Stimulated activated CD4-positive, alpha-beta T cell treated with anti-CD3 and anti-CD28 coated beads, Interleukin-1b, Interleukin-23, amount 100 ng/mL, for 1 hour (primary cell): ENCODE measurements at places on chromosomes 4 and X.

- DNase-seq = no peak
These were observed 6.0 kb downstream of the GNPDA2 start for GRCh38 chr4:44720371-44720770.

DNA sequence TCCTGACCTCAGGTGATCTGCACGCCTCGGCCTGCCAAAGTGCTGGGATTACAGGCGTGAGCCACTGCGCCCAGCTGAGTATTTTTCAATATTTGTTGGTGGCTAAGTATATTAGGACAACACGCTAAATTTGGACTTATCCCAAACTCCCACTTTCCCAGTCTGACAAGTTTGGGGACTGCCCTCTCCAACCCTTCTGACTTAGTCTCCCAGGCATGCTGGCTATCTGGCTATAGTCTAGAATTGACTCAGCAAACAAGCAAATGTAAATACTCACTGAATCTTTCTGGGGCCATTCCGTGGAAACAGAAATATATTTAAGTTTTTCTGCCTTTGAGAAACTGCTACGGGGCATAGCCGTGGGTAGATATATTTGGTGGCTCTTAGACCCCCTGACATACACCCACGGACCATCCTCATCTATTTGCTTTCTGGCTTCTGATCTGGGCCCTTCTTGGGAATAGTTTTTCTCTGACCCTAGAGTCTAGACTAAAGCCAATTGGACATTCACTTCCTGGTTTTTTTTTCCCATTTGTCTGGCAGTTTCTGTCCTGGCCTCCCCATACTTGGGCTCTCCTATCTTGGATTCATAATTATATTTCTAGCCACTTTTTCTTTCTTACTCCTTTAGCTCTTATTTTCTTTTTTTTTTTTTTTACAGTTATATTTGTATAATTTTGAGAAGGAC is 11.3 kb upstream of the DOCK11 start:
- no peak for DNase-seq

GRCh38 chrX:51215266-51215665 is 117.4 kb upstream of the NUDT10 start:
- DNase-seq = no peak

DNA sequence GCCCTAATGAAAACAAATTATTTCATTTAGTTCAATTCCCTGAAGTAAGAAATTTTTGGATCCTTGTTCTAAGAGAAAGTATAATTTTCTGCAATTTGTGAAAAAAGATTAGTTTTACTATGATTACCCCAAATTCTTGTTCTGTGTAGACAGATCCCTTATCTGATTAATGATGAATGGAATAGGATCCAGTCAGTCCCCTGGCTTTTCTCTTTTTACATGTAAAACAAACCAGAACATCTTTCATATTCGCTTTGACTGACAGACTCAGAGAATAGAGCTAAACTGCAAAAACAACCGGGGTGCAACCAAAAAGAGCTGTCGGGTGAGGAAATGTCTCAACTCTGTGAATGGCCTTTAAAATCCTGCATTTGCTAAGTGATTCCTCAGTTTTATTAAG is 93.4 kb upstream of the VEGFC start:
- no peak for DNase-seq

- DNase-seq = no peak
These were observed 761.4 kb downstream of the CCSER1 start for GRCh38 chr4:90888571-90888970.

GRCh38 chr4:38681281-38681991 is 17.4 kb downstream of the KLF3 start:
- no peak for DNase-seq

DNA sequence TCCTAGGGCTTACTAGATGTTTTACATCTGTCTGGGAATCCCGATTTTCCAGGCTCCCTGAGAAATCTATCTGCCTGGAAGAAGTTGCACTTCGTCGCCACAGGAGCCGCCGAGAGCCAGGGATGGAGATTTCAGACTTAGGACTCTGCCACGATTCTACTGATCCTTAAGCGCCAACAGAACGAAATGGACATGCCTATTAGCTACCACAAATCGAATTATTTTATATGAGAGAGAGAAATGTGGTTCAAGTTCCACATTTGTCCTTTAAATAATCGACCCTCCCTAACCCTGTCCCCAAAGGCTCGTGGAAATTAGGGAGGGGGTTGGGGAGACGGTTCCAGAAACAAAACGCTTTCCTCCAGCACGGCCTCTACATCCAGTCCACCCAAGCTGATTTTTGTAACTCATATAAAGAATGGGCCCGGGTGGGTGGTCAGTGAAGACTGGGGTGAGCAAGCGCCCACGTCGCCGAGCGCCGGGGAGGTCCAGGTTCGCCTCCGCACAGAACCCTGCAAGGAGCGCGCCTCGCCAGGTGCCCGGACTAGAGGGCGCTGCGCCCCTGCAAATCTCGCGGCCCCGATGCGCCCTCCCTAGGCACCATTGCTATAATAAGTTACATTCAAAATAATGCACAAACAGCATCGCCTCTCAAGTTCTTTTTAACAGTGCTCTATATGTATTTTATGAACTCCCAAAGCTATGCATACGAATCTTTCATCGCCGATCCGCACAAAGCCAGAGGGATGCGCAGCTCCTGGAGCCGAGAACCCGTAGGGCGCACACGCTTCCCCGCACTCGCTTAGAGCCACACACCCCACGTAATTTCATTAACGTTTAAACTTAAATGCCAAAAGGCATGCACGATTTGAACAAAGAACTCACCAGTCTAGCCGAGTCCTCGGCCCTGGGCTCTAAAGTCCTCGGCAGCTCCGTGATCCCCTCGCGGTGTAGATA is 2.1 kb upstream of the FAT1 start:
- no peak for DNase-seq

- no peak for DNase-seq
These were observed 138.9 kb downstream of the HMX1 start for GRCh38 chr4:8732681-8733243.

- DNase-seq = no peak
These were observed 326.5 kb downstream of the TEX13C start for GRCh38 chrX:125646195-125646594.

DNA sequence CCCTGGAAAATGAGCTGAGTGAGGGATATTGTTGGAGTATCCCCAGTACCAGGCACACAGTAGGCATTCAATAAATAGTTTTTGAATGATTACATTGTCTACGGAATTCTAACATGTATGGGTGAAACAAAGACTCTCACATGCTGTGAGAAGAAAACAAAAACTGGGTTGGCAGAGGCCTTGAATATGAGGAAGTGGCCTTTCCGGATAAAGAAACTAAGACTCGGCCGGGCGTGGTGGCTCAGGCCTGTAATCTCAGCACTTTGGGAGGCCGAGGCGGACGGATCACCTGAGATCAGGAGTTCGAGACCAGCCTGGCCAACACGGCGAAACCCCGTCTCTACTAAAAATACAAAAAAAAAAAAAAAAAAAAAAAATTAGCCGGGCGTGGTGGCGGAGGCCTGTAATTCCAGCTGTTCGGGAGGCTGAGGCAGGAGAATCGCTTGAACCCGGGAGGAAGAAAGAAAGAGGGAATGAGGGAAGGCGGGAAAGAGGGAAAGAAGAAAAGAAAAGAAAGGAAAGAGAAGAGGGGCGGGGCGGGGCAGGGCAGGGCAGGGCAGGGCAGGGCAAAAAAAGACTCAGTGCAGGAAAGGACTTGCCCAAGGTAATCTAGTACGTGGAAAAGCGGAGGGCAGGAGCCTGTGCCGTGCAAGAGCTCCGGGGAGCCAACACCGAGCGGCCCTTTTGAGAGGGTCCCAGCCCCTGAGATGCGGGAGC is 689 bp upstream of the TMA16 start:
- DNase-seq = no peak

- DNase-seq = no peak
These were observed 126.8 kb downstream of the KLHL8 start for GRCh38 chr4:87093443-87094123.

- DNase-seq = no peak
These were observed 8.1 kb downstream of the IL1RAPL1 start for GRCh38 chrX:28595346-28595745.

DNA sequence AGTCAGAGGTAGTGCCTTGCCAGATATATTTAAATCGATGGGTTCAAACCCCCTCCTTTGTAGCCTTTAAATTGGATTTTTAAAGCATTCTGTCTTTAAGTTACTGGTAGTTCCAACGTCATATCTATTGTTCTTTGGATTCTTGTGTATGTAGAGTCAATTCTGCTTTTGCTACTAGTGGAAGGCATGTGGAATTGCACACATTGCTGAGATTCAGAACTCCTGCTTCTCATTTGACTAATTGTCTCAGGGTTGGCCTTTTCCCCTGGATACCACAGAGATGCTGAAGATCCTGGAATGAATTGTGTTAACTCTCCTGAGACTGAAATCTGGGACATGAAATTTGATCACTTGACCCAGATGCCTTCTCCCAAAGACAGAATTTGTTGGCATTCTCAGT is 328.3 kb upstream of the RPS6KA3 start:
- no peak for DNase-seq

DNA sequence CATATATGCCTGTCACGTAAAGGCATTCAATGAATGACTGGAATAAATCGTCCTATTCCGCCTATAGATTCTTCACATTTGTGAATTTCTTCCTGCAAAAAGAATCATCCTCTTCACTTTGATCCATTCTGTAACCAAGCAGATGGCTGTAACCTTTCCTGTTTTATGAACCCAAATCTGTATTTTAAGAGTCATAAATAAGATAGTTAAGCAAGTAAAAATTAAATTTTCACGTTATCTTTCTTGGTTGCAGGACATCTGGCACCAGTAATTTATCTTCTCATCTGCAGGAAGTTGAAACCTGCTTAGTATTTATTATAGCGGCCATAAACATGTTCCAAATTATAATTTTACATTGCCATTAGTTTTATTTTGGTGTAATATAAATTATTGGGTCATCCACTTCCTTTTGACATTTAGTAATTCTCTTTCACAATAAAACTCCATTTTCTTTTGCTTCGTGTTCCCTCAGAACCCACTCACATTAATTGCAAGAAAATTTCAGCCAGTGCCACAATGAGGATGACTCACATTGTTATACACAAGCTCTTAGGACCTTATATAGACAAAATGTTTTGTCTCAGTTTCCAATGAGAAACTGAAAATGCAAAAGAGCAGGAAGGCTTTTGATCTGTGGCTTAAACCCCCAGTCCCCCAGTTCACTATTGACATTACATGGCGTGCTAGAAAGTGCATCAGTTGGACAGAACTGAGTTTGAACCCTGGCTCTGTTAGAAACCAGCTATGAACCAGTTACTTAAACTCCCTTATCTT is 51.1 kb downstream of the TMEM156 start:
- no peak for DNase-seq

GRCh38 chr4:6568689-6569332 is 6.2 kb upstream of the MAN2B2 start:
- no peak for DNase-seq

- DNase-seq = no peak
These were observed 251.1 kb upstream of the HTR2C start for GRCh38 chrX:114332766-114333165.

GRCh38 chr4:42445038-42445437 is 47.8 kb downstream of the SHISA3 start:
- DNase-seq = no peak

GRCh38 chr4:19694812-19695211 is 556.9 kb upstream of the SLIT2 start:
- DNase-seq = no peak

DNA sequence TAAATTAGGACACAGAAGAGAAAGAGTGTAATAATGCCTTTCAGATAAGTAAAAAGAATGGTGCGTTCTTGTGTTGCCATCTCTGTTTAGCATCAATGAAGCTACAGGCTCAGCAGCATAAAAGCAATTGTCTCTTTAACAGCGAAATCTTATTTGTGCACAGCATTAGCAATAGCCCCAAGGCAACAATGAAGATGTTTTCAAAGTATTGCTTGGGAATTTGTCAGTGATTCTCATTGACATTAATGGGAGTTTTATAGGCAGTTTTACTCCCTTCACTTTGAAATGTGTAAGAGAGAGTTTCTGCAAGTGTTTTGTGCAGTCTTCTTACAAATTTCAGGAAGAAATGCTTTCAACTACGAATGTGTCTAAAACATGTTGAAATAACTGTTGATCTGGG is 633.0 kb downstream of the TLL1 start:
- DNase-seq = no peak

DNA sequence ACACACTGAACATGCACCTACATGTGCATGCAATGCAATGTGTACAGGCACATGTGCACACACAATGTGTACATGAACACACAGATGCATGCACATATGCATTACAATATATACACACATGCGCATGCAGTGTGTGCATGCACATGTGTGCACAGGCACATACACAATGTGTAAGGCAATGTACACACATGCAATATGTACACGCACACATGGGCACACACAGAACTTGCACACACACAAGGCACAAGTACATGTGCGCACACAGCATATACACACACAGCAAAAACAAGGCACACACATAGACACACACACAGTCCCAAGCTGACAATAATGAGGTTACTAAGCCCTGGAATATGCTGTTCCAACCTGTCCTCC is 76.3 kb downstream of the EVC2 start:
- no peak for DNase-seq

DNA sequence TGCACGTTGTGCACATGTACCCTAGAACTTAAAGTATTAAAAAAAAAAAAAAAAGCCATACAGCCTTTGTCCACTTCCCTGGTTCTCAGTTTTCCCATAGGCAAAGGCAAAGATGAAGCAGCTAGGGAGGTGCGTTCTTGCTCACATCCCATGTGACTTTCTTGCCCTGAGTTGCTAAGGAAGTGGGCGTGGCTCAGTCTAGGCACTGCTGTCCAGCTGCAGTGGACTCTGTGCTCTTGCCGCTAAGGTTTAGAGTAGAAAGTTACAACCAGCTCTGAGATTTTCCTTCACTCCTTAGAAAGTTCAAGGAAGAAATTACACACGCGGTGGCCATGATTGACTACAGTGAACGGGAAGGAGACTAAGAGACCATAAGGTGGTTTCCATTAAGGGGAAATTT is 144.7 kb downstream of the NAA11 start:
- DNase-seq = no peak

- DNase-seq = no peak
These were observed 13.1 kb downstream of the ATP2B3 start for GRCh38 chrX:153530411-153531129.

GRCh38 chrX:40864972-40865371 is 129.6 kb upstream of the MED14 start:
- DNase-seq = no peak

DNA sequence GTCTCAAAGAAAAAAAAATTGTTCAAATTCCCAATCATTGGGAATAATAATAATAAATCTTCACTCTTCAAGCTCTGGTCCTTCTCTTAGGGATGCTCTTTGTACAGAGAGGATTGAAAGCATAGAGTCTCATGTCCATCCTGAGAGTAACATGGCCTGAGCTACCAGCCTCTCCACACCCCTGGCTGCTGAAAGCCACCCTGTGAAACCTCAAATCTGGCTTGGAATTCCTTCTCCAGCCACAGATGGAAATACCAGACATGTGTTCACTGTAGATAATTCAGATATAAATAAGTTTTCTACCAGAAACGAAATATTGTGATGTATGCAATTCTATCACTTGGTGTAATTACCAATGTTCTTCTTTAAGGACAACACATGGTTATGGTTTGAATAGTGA is 140.6 kb downstream of the ARSF start:
- DNase-seq = no peak

DNA sequence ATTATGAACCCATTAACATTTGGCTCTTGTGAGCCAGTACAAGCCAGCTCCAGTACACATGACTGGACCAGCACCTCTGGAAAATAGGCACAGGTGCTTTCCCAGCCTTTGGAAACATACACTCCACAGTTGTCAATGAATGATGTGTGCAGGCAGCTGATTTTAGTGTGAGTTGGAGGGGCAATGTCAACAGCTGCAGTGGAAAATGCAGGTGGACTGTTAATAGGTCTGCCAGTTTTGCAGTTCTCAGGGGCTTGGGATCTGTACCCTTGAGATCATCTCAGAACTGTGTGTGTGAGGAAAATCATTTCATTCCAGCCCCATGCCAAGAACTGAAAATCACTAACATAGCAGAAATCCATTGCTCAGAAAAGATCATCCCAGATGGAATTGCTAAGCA is 81.7 kb upstream of the CHRDL1 start:
- no peak for DNase-seq
